ENCODE measurements at places on chromosomes 7 and 10.

DNA sequence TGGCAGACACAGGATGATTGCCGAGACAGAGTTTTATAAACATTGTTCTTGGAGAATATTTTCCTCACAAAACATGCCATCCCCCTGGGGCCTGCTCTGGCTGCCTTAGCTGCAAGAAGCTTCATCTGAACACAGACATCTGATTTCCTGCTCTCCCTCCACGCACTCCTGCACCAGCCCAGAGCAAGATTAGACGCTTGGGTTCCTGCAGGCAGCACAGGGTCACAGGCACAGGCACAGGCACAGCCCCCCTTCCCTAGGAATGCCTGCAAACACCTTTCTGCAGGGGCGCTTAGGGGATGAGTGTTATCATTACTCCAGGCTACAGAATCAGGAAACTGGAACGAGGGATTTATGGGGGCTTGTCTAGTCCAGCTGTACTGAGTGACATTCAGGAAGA, 450.3 kb downstream of the GRID1 start:
- DNase-seq, result no peak

- DNase-seq, result no peak
Measured at GRCh38 chr7:150823043-150823442, 22.5 kb downstream of the TMEM176A start.

GRCh38 chr7:74043523-74043951, 15.6 kb downstream of the ELN start:
- no peak for DNase-seq

GRCh38 chr10:34198953-34199352, 616.1 kb downstream of the PARD3 start:
- no peak for DNase-seq

- DNase-seq, result no peak
Measured at GRCh38 chr7:49852619-49853462, 79.4 kb downstream of the VWC2 start.

GRCh38 chr10:11783558-11783865, 39.6 kb upstream of the PROSER2 start:
- DNase-seq, result no peak

DNA sequence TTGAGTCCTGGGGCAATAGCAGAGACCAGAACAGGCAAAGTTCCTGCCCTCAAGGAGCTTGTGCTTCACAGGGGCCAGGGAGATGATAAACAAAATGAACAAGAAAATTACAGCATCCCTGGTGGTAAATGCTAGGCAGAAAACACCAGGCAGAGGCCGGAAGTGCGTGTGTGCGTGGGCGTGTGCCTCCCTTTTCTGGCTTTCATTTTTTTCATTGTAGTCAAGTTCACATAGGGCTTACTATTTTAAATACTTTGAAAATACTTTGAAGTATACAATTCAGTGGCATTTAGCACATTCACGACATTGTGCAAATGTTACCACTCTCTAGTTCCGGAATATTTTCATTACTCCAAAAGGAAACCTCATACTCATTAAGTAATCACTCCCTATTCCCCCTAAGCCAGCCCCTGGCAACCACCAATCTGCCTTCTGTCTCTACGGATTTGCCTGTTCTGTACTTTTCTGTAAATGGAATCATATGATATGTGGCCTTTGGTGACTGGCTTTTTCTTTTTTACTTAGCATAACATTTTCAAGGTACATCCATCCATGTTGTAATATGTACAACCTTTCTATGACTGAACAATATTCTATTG, 88.1 kb upstream of the PDCD4 start:
- peak; percentile 51 for DNase-seq

Measured in stimulated activated CD8-positive, alpha-beta memory T cell treated with anti-CD3 and anti-CD28 coated beads, Interleukin-7, amount 100 ng/mL, for 48 hours (primary cell).